ENCODE measurements at places on chromosomes 3 and 15.

DNA sequence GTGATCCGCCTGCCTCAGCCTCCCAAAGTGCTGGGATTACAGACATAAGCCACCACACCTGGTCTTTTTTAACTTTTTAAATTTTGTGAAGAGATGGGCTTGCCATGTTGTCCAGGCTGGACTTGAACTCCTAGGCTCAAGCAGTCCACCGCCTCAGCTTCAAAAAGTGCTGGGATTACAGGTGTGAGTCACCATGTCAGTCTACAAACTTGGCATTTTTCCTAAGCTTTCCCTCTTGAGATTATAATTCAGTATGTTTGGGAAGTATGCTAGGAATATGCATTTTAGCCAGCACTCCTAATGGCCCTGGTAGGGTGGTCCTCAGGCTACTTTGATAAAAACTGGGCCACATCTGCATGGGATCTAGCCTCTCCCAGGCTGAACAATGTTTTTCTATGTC lies 4.4 kb downstream of the WDR73 start:
- no peak for DNase-seq

DNA sequence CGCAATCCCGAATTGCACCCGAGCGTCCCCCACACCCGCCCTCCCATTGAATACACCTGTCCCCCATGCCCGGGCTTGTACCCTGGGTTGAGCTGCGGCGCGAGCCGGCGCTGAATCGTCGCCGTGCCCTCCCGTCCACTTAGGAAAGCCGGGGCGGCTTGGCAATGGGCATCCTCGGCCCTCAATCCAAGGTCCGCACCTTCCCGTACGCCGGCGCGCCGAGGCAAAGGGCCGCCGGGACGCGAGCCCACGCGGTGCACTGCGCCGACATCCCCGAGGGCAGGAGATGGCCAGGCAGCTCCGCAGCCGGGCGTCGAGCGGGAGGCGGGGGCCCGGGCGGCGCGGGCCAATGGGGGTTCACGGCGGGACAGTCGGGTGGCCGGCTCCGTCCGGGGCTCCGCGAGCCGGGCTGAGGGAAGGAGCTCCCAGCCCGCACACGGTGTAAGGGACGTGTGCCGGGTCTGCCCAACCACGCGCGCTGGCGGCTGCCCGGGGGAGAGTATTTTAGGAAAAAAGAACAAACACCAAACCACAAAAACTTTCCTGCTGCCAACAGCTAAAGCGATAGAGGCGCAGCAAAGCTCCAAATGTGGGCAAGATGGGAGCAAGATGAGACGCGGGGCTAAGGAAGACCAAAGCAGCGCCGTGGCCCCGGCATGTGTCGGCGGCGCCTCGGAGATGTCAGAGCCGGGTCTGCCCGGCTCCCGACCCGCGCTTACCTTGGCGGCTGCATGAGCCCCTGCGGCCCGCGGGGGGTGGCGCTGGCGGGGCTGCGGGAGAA lies 621 bp downstream of the RGMA start:
- DNase-seq, result no peak

DNA sequence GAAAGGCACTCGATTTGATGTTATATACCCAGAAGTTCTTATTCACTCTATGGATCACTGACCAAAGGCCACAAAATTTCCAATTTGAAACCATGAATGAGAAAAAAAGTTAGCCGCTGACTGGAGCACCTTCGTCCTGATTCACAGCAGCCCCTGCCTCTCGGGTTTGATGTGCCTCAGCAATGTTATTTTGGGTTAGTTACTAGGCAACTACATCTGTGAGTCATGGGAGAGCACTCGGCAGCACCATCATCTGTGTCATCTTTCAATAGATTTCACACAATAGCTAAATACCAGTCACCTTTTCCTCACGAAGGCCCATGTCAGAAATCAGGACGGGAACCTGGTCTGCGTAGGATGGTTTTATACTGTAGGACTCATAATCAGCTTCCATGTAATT lies 269.2 kb downstream of the ZBBX start:
- DNase-seq, result no peak

GRCh38 chr3:93994056-93994455 lies 14.1 kb downstream of the ARL13B start:
- DNase-seq, result no peak

- DNase-seq, result no peak
Observed at GRCh38 chr3:30256474-30256873, 349.9 kb upstream of the TGFBR2 start.

GRCh38 chr15:62753518-62754221 lies 288.9 kb upstream of the TPM1 start:
- no peak for DNase-seq

DNA sequence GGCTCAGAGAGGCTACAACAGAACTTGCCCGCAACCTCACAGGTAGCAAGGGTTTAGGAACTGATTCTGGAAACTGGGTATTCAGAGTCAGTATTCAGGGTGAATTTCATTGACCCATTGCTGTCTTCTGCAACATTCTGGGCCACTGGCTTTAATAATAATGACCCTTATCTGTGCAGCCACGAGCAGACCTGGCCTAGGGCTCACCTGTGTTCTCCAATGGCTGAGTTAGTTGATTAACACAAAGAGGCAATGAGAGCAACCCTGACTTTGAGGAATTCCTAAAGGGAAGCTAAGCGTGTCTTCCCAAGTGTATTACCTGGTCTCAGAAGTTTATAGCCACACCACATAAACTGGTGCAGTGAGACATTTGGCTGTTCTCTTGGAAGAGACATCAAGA lies 289.9 kb downstream of the EPHB1 start:
- DNase-seq, result no peak

Data from BJ (cell line).